NCI-H345 (cell line): ENCODE measurements at places on chromosomes 12 and 14.

DNA sequence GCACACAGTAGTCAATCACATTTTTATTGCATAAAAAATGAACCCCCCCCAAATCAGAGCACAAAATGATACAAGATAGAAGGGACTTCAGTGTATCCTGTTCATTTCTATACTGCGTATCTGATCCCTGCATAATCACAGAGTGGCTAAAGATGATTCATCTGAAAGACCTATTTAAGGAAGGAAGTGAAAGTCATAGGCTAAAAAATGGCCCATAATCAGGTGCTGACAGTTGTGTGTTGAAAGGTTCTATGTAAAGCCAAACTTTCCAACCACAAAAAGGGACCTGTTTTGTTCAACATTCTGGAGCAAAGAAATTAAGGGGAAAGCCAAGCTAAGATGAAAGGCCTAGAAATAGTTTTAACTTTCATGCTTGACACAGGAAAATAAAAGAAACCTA is 147.8 kb upstream of the ATP2B1 start:
- no peak for DNase-seq

DNA sequence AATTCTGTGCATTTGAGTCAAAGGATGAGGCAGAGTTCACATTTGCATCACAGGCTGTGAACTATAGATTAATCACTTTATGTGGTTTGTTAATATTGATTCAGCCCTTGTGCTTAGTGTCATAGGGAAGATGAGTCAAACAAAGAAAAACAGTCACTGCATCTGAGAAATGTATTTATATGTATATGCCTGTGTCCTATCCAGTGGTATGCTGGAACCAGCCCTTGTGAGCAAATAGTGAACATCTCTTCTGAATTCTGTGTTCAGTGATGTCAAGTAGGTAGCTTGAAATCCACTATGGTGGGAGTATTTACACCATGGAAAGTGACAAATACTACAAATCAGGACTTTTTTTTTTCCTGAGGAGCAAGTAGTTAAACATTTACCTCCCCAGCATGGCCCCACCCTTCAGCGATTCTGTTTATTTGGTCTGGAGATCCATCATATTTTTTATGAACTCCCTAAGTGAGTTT is 128.5 kb downstream of the HMGA2 start:
- no peak for DNase-seq

DNA sequence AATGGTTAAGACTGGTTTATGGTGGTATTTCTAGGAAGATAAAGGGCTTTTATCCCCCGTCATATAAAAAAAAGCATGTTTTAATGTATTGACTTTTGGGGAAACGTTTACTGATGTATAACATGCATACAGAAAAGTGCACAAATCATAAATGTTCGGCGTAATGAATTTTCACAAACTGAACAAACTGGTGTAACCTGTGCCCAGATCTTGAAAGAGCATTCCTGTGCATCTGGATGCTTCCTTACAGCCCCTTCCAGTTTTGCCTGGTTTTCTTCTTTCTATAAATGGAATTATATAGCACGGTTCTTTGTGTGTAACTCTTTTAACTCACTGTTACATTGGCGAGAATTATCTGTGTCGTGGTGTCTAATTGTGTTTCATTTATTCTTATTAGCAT is 693.8 kb upstream of the TBX3 start:
- DNase-seq, result no peak

GRCh38 chr14:69235708-69236107 is 24.2 kb upstream of the GALNT16 start:
- no peak for DNase-seq

DNA sequence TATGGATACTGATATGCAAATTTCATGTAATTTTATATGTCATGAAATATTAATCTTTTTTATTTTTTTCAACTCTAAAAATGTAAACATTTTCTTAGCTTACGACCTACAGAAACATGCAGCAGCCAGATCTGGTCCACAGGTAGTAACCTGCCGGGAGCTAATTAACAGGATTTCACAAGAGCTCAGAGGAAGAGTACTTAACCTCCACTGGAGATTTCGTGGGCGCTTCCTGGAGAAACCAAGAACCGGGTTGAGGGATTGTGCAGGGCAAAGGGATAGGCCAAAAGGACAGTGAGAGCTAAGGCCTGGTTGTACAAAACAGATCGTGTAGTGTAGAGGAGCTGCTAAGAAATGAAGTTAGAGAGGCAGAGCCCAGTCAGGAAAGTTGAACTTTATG is 315.7 kb downstream of the PAWR start:
- DNase-seq, result no peak

DNA sequence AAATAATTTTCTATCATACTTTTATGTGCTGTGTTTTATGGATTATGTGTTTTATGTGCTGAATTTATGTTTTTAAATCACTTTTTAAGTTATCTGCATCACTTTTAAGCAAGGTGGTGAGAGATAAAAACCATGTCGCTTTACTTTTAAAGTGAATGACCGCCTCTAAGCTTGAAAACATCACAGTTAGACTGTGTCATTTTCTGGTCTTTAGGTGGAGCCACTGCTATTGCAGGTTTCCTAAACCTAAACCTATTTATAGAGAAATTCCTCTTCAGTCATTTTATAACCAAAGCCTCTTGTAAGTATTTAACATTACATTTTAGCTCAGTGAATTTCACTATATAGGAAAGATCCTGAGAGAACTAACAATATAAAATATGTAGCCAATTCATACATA is 21.0 kb upstream of the MDM2 start:
- DNase-seq, result no peak
